ENCODE measurements at places on chromosomes 12 and 14.
A peak's percentile ranks its signal among the peaks of the same experiment; 100 is the strongest.

DNA sequence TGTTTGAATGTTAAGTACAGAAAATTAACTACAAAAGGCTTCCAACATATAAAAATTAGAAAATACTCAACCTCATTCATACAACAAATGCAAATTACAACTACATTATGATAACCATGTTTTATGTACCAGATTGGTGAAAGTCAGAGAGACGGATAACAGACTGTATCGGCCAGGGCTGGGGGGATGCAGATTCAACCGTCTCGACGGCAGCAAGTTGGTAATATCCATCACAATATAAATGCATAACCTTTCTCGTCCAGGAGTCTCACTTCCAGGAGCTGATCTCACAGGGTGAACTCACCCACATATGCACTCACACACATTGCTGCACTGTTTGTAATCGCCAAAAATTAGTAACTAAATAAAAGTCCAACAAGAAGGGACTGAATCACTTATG, 89.4 kb downstream of the ITPK1 start:
- DNase-seq: no peak

DNA sequence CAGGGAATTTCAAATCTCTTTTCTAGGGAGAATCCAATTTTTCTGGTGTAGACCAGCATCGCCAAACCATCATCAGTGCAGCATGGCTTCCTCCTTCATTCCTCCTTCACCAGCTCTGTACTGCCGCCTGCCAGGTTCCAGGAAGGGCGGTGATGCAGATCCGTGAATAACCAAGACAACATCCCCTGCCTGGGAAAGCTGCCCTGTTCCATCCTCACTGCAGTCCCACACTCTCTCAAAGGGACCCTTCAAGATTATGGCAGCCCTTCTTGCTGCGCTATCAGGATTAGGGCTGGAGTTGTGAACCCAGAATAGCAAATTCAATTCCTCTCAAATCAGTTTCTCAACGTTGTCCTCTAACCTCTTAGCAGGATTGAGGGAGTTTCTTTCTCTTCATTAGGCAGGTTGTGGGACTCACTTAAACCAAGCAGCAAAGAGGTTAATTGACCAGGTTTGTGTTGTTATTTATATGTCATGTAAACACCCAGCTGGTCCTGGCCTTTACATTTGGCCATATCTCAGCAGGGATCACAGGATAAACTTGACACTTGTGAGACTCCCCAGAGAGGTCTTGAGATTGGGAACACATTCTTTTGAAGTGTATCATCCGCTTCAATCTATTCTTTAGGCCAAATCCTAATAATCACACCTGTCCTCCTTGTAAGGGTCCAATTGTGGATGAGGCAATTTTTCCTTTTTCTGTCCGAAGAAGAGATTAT, 26.2 kb downstream of the TMEM30B start:
- no peak for DNase-seq

DNA sequence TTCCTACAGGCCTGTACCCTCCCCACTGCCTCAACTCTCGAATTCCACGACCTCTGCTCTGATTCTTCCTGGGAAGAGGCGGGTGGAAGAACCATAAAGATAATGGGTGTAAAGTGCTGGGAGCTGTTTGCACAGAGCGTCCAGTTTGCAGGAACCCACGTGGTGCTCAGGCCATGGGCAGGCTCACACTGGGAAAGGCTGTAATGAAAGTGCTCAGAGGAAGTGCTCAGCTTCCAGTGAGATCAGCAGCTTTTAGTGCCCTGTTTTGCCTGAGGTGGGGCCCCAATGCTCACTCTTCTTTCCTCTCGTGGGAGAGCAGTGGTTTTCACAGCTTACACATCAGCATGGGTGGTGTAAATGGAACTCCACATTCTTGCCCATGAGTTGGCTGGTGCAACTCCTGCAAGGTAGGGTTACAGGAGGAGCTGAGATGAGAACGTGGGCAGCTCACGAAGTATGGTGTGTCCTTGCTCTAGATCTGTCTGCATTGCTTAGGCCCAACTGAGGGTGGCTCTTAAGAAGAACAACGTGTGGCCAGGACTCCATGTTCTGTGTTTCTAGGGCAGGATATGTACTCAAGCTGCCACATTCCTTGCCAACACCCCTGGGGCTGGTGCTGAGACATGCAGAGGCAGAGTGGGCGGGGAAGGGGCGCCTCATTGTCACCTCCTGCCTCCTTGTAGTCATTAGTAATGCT, 2.9 kb downstream of the TMEM63C start:
- DNase-seq: no peak

DNA sequence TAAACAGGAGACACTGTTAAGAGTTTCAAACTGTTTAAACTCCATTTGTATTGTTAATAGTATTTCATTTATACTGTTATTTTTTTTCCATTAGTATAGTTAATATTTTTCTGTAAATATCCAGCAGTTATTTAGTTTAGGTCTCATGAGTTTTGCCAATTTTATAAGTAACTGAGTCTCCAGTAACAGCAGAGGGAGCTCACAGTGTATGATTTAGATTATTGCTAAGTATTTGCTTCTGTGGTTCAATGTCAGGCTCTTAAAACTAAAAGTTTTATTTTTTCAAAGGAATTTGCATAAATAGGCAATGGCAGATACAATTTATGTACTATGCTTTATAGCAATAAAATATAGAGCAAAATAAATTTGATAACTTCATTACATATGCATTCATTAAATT, 209.7 kb downstream of the ATXN7L3B start:
- no peak for DNase-seq

DNA sequence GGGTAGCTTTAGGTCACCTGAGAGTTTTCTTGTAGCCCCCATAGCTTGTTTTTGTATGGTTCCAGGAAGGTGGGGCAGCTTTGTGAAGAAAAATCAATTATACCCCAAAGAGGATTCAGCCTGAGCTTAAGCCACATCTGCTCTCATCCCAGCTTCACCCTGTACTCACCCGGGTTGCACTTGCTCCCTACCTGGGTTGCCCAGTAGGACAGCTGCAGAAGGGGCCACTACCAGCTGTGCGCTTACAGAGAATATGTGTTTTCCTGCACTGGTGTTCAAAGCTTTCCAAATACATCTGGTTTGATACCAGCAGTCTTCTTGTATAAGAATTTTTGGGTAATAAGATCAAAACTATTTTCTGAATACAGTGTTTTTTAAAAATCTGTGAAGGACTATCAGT, 3.0 kb upstream of the SLC38A1 start:
- DNase-seq: no peak

- DNase-seq: no peak
Measured at GRCh38 chr14:69620211-69620611, 8.8 kb downstream of the SUSD6 start.

DNA sequence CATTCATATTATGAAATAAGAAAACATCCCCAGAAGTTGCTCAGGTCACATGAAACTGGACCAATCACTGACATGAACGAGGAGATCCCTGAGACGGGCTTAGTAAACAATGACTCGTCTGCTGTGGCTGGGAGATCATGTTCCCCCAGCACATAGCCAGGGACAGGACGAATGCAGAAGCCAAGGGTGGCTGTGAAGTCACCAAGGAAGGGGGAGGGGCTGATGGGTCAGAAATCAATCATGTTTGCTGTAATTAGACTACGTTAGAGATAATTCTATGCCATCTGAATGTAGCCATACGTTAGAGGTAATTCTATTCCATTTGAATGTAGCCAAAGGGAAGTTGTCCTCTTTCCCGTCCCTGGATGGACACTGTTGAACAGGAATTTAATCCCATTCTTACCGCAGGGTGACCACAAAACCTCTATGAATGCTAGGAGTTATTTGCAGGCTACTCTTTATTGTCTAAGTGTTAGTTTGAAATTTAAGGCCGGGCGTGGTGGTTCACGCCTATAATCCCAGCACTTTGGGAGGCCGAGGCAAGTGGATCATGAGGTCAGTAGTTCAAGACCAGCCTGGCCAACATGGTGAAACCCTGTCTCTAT, 332.9 kb downstream of the TMEM132D start:
- DNase-seq: no peak

GRCh38 chr14:32702562-32702961, 236.1 kb upstream of the NPAS3 start:
- DNase-seq: peak; percentile 22

- DNase-seq: peak; percentile 86
Measured at GRCh38 chr14:23929822-23930294, 23.7 kb upstream of the DHRS4 start.

- no peak for DNase-seq
Measured at GRCh38 chr12:68178774-68179439, 19.4 kb upstream of the IFNG start.

- no peak for DNase-seq
Measured at GRCh38 chr14:20802341-20803084, at the start of gene RNASE1. RNASE1 (minus strand) TSS chr14:20802844; CDS start chr14:20802068, 776 bp downstream.

GRCh38 chr14:24038686-24039085, 13.1 kb upstream of the CARMIL3 start:
- DNase-seq: no peak

GRCh38 chr14:23436327-23437132, 1.1 kb upstream of the MYH7 start:
- DNase-seq: no peak

DNA sequence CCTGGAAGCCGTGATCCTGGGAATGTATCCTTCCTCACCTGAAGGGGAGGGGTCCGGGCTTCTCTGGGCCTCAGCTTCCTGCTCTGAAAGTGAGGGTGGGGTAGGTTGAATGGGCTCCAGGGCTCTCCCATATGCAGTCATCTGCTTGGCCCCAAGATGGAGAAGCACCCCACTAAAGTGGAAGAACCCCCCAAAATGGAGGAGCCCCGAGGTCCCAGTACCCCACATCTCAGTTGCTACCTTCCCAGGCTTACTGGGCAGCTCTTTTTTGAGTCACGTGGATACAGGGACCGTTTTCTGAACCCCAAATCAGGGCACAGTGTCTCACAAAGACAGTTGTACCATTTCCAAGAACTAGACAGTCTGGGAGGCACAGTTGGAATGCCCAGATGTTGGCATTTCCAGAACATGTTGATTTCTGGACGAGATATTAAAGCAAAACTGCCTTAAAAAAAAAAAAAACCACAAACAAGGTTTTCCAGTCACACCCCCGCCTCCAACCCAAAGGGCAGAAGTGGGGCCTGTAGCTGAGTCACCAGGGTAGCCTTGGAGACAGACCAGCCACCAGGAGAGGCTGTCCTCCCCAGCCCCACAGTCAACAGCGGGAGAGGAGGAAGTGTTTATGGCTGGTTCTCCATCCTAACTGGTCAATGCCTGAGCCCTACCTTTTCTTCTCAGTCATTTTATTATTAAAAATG, 12.1 kb downstream of the VASH1 start:
- DNase-seq: peak; percentile 19

DNA sequence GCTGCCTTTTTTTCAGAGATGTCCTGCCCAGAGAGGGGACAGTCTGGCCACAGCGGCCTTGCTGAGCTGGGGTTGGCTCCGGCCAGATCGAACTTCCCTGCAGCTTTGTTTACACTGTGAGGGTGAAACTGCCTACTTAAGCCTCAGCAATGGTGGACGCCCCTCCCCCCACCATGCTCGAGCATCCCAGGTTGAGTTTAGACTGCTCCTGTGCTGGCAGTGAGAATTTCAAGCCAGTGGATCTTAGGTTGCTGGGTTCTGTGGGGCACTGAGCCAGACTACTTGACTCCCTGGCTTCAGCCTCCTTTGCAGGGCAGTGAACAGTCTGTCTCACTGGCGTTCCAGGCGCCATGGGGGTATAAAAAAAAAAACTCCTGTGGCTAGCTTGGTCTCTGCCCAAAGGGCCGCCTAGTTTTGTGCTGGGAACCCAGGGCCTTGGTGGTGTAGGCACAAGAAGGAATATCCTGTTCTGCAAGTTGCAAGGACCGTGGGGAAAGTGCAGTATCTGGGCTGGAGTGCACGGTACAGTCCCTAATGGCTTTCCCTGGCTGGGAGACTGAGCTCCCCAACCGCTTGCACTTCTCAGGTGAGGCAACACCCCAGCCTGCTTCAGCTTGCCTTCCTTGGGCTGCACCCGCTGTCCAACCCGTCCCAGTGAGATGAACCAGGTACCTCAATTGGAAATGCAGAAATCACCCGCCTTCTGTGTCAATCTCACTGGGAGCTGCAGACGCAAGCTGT, 79.1 kb downstream of the LRIG3 start:
- DNase-seq: no peak

DNA sequence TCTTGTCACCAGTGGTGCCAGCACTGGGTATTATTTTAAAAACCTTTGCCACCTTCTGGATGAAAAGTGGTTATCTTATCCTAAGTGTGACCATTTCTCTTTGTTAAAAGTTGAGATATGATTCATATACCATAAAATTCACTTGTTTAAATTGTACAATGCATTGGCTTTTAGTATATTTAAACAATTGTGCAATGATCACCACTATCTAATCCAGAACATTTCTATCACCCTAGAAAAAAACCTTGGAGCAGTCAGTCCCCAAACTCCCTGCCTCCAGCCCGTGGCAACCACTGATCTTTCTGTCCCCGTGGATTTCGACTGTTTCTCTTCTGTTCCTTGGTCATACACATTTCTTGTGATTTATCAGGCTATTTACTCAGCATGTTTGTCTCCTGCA, 28.3 kb downstream of the SH2B3 start:
- no peak for DNase-seq

DNA sequence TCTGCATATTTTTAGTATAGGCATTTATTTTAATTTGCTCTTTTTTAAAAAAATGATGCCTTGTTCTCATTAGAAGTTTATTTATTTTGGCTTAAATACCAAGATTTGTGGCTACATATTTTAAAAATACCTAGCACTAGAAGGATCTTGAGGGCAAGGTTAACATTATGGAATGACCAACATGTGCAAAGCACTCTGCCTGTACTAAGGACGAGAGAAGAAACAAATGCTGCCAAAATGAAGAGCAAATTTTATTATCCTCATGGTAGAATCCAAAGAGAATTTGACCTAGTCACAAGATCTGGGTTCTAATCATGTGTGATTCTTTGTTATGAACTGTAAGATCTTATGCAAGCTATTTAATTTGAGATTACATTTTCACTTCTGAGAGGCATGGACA, 2.8 kb downstream of the CAND1 start:
- no peak for DNase-seq

DNA sequence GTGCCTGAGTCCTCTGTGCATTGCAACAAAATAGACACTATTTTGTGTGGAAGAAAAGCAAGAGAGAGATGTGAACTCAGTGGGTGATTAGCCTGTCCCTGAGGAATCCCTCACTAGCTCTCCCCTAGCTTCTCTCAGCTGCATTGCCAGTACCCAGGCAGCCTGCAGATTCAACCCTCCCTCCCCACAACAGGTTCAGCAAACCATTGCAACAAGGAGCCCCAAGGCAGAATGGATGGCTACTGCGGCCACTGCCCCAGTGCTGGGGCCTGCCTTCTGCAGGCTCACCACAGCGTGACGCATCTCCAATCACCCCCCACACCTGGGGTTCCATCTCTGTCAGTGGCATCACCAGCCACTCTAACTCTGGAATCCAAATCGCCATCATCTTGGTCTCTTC, 2.3 kb downstream of the CRACR2A start:
- DNase-seq: no peak

DNA sequence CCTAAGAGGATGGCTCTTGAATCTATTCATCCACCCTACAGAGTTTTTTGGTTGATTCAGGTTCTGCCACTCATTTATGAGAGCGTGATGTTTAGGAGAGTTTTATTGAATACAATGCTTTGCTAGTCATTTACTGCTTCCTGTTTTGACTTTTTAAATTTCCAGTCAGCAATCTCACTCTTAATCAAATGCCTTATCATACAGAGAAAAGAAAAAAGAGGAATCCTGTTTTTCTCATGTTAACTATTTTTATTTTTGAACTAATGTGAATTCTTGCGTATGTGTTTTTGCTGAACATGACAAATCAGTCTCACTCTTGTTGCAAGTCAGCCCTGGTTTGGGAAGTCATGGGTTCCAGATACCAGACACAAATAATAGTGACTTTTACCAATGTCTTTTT, 22.1 kb upstream of the LGMN start:
- no peak for DNase-seq

GRCh38 chr12:15837141-15837790, 44.9 kb upstream of the STRAP start:
- DNase-seq: no peak

All from CD4-positive, alpha-beta T cell treated with Interleukin-2 at 100 ng/mL for 4 hours (primary cell).